ENCODE measurements at places on chromosomes 5 and 9.

- DNase-seq = no peak
Observed at GRCh38 chr9:132669319-132669697, 475 bp downstream of the DDX31 start.

GRCh38 chr5:169296419-169297143 lies 4.4 kb downstream of the SLIT3 start:
- DNase-seq = no peak

GRCh38 chr5:133287500-133287899 lies 235.7 kb downstream of the HSPA4 start:
- peak; percentile 66 for DNase-seq

GRCh38 chr5:174531782-174532191 lies 192.6 kb upstream of the MSX2 start:
- DNase-seq = no peak

DNA sequence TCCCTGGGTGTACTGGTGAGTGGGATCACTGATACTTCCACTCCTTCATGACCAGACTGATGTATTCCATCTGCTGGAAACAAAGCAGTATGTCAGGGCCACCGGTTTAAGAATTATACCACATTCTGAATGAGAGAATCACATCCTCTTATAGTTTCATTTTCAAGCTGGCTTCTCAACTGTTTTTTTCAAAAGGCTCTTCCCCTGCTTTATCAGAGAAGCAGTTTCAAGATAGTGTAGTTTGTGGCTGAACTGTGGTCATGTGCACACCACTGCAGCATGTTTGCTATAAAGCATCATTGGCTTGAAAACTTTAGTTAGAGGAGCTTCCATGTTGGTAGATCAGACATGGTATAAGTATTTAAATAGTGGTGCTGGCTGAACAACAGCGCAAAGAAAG lies 450.5 kb upstream of the CDH10 start:
- no peak for DNase-seq

GRCh38 chr9:35272989-35273388 lies 111.2 kb downstream of the UNC13B start:
- no peak for DNase-seq

GRCh38 chr9:136403538-136403914 lies 3.6 kb upstream of the SNAPC4 start:
- DNase-seq = no peak

DNA sequence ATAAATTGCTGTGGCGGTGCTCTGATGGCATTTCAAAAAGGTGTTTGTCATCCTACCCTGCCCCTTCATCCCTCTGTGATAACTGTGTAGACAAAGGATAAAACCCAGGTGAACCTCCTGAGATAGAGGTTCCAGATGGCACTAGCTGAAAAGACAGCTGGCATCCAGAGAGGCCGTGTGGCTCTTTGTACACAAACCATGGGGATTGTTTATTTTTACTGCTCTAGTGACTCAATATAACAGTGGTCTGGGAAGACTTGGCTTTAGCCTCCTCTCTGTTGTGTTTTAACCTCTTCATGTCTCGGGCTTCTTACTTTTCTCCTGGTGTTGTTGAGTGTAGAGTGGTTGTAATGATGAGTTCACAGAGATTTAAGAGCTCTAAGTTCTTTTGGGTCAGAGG lies 48.8 kb downstream of the SH3GL2 start:
- no peak for DNase-seq

GRCh38 chr9:94086486-94087345 lies 2.5 kb downstream of the PTPDC1 start:
- DNase-seq = no peak

DNA sequence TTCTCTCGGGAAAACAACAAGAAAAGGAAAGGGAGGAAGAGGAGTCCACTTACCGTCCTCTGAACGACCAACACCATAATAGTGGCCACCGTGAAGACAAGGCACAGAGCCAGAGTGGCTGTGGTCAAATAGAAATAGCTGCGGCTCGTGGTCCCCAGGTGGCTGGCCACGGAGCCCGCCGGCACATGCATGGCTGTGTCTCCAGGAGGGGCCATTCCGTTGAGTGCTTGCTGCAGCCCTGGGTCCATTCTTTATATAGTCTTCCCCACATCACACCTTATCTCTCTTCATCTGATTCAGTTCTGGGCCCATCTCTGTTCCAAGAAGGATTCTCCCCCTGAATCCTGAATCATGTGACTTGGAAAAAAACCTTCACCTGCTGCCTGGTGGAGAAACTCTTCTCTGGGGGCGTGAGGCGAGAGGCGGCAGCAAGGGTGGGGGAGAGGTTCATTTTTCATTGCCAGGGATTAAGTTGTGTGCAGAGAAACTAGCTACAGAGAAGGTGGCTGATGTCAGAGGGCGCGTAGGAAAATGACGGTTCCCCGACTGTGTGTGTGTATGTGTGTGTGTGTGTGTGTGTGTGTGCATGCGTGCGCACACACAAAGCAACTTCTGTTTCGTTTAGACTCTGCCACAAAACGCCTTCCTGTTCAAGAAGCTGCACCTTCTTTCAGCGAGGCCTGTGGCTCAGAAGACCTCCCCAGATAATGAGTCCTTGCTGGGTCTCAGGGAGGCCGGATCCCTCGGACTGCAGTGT lies at the start of gene TNFSF8:
TSS of gene TNFSF8 (minus strand) at position 536 of the 757 bp plus-strand sequence. CDS start at position 248, 288 bp downstream.
- no peak for DNase-seq

DNA sequence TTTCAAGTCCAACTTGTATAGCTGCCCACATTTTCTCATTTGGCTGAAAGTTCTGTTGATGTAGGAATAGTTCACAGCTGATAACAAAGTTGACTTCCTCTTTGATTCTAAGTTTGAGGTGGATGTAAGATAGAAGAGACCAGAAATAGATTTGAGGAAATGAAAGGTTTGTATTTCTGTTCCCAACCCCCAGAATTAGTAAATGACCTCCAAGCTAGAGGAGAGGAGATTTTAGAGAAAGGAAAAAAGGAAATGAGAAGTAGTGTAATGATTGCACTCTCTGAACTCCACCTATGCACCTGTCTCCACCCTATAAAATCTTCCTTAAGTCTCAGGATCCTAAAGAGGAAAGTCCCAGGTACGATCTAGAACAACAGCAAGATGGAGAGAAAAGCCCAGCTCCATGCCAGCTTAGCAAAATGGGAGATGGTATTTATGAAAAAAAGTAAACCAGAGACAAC lies 130.4 kb upstream of the POC5 start:
- DNase-seq = no peak

DNA sequence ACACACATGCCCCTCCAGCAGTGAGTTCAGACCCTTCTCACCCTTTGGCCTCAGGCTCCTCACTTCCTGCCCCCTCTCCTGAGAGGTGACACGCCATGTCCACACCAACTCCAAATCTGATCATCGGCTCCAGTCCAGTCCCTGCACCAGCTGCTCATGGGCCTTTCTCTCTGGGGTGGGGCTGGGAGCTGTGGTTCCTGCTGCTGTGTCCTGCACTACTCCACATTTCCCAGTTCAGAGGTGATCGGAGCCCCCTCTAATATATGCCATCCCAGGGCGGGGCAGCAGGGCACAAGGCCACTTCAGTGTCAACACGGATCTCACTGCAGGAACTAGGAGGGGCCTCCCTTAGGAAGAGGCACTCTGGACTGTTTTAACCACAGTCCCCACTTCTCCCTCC lies 91.5 kb downstream of the ADAMTS2 start:
- peak; percentile 33 for DNase-seq

DNA sequence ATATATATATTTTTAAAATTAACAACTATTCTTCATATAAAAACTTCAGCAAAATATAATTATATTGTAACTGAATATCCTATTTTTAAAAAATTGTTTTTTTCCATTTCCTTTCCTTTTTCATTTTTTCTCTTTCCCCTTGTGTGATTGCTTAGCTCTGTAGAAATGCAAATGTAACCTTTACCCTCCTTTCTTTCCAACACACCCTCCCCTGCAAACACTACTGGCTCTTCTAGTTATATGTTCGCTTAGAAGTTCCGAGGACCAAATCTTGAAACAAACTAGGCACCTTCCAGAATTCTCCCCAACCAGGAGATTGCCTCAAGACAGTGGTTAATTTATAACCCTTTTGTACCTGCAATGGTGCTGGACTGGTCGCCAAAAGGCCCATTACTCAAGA lies 1980.0 kb upstream of the CDH6 start:
- no peak for DNase-seq

- DNase-seq = no peak
Observed at GRCh38 chr5:39494107-39494510, 69.3 kb upstream of the DAB2 start.

DNA sequence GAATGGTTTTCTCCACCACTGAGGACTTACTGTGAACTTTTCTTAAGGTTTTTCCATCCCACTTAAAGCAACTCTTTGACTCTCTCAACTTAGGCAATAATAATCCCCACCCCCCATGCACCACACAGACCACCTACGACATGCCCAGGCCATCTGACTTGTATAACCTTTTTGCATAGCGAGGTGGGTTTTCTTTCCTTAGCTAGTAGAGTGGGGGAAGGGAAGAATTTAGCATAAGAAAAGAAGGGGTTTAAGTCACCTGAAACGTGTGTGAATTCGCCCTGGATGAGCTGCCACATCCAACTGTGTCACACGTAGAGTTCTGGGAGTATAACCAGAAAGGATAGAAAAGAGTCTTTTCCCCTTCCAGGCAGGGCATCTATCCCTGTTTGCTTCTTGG lies 262.7 kb downstream of the YTHDC2 start:
- DNase-seq = no peak

DNA sequence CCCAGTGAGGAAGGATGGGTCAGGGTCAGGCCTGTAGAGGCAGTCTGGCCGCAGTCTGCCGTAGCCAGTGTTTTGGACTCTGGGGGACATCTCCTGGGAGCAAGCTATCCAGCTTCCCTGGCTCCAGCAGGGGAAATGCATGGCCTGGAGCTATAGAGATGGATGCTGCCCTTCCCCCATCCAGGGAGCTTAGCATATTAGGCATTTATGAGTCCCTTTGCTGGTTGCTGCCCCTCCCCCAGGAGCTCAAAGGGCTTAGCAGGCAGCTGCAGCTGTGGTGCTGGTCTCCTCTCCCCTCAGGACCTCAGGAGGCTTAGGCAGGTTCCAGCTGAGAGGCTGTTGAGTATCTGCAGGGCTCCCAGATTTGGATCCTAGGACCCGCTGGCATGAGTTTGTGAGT lies 1158.7 kb downstream of the DTWD2 start:
- DNase-seq = no peak

GRCh38 chr9:116693233-116693731 lies 6.2 kb downstream of the TRIM32 start:
- no peak for DNase-seq

- no peak for DNase-seq
Observed at GRCh38 chr5:127685662-127686061, 17.5 kb upstream of the CCDC192 start.

DNA sequence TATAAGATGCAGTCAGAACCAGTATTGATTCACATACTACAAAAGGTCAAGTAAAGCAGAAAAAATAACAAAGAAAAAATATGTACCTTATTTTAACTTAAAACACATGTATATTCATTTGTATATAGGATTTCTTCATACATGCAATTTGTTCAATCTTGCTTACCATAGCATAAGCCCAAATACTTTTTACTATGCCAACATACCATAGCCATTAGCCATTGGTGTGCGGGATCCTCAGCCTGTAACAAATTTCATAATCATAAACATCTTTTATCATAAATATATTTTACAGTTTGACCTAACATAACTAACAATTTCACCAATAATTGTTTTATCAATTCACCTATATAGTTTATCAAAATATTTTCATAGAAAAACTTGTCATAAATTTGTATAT lies 51.1 kb downstream of the MPDZ start:
- no peak for DNase-seq

GRCh38 chr5:133861161-133861737 lies 107.2 kb downstream of the C5orf15 start:
- no peak for DNase-seq

DNA sequence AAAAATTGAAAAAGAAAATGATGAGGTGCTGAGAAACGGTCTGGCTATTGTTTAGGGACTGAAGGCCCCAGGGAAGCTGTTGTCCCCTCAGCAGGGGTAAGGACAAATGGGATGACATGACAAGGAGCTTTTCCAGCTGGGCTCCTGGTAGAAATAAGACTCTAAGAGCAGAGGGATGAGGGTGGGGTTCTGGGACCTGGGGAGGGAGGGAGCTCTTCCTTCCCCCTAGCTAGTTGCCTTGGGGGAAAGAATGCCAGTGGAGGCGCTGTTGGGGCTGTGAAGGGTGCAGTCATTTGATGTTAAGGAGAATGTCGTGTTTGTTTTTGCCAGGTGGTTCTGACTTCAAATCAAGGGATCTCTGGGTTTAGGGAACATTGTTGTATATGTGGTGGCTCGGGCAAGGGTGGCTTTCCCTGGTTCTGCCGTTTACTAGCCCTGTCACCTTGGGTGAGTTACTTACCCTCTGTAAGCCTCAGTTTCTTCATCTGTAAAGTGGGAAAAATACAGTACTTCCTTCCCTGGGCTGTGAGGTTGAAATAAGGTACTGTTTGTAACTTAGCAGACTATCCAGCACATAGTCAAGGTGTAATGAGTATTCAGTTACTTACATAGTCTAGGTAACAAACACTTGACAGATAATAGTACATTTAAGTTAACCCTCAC lies 47.8 kb downstream of the WWC1 start:
- no peak for DNase-seq

DNA sequence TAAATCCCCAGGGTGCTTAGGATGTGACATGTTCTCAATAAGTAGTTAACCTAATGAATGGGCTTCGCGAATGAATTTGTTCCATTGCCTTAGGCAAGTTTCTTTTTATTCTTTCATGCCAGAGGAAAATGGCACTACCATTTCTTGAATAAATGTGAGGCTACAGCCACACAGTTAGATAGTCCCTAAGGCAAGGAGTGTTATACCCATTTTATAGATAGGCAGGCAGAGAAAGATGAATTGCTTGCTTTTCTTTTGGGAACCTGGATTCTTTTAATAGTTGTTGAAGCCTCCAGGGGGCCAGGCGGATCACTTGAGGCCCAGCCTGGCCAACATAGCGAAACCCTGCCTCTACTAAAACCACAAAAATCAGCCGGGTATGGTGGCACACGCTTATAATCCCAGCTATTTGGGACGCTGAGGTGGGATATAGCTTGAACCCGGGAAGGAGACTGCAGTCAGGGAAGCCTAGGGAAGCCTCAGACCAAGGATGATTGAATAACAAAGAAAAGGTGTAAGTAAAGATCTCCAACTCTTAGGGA lies 943 bp downstream of the NOP16 start:
- DNase-seq = no peak

GRCh38 chr9:34526026-34526425 lies 3.2 kb upstream of the ENHO start:
- DNase-seq = no peak

- DNase-seq = no peak
Observed at GRCh38 chr5:169050636-169051035, 250.3 kb downstream of the SLIT3 start.

DNA sequence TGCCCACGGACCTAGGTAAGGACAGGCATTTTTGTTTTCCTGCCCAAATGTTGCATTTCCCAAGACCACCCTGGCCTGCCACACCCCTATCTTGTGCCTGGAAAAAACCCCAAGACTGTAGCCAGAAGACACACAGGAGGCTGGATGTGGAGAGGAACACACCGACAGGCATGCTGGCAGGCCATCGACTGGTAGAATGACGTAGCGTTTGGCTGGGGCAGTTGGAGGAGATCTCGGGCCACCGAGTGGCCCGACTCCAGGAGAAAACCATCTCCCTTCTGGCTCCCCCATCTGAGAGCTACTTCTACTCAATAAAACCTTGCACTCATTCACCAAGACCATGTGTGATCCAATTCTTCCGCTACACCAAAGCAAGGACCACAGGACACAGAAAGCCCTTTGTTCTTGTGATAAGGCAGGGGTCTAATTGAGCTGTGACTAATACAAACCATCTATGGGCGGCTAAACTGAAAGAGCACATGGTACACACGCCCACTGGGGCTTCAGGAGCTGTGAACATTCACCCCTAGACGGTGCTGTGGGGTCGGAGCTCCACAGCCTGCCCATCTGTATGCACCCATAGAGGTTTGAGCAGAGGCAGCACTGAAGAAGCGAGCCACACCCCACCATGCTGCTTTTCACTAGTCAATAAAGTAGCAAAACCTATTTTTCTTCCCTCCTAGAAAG lies 38.9 kb upstream of the N4BP3 start:
- DNase-seq = no peak

Data from sciatic nerve (tissue), 2 donors.